ENCODE measurements at places on chromosomes 12 and 14. TPM values are rescaled to one million over a fixed set of nuclear protein-coding genes. Genes with fewer than 3 reads are reported as not detected.

PGAM5 gene
- 24.5 TPM for total RNA-seq

TEP1 gene
- 38.0 TPM for total RNA-seq

ZFHX2 gene
- total RNA-seq = 5.7 TPM

BMP4 gene
- 7.3 TPM for total RNA-seq

HOXC12 gene
- not detected for total RNA-seq

DAO gene
- total RNA-seq = not detected

KLHL33 gene
- 0.05 TPM for total RNA-seq

MMP19 gene
- total RNA-seq = 14.3 TPM

CD4 gene
- total RNA-seq = 0.60 TPM

GPRC5D gene
- not detected for total RNA-seq

CFAP251 gene
- total RNA-seq = 2.4 TPM

PTPRO gene
- 1.8 TPM for total RNA-seq

RBM25 gene
- total RNA-seq = 62.7 TPM

TSPAN11 gene
- 9.2 TPM for total RNA-seq

PSMC6 gene
- total RNA-seq = 79.8 TPM

CDH24 gene
- total RNA-seq = 13.3 TPM

TAS2R13 gene
- total RNA-seq = 2.4 TPM

C14orf180 gene
- total RNA-seq = not detected

TPH2 gene
- total RNA-seq = not detected

LRCOL1 gene
- total RNA-seq = not detected

ANKS1B gene
- 0.70 TPM for total RNA-seq

CYP27B1 gene
- 1.7 TPM for total RNA-seq

NYNRIN gene
- total RNA-seq = 40.2 TPM

RHNO1 gene
- 24.5 TPM for total RNA-seq

PAX9 gene
- 3.9 TPM for total RNA-seq

PRPF40B gene
- 28.9 TPM for total RNA-seq

GNB3 gene
- total RNA-seq = 8.3 TPM

PPFIBP1 gene
- 81.5 TPM for total RNA-seq

MIP gene
- not detected for total RNA-seq

TAPBPL gene
- 17.0 TPM for total RNA-seq

LRRC43 gene
- 1.0 TPM for total RNA-seq

RNASE3 gene
- total RNA-seq = not detected

SCN8A gene
- 1.5 TPM for total RNA-seq

KRT4 gene
- total RNA-seq = not detected

IAPP gene
- not detected for total RNA-seq
